Mesenteric fat pad (tissue), 1 donor: ENCODE measurements at places on chromosomes 16 and 17. TPM values are rescaled to one million over a fixed set of nuclear protein-coding genes. Genes with fewer than 3 reads are reported as not detected.

The SLFN5 gene
- 74.8 TPM for total RNA-seq

- DNase-seq = no peak
These were observed 38.8 kb downstream of the TMC6 start for GRCh38 chr17:78089576-78090281.

The CETP gene
- 6.4 TPM for total RNA-seq

DNA sequence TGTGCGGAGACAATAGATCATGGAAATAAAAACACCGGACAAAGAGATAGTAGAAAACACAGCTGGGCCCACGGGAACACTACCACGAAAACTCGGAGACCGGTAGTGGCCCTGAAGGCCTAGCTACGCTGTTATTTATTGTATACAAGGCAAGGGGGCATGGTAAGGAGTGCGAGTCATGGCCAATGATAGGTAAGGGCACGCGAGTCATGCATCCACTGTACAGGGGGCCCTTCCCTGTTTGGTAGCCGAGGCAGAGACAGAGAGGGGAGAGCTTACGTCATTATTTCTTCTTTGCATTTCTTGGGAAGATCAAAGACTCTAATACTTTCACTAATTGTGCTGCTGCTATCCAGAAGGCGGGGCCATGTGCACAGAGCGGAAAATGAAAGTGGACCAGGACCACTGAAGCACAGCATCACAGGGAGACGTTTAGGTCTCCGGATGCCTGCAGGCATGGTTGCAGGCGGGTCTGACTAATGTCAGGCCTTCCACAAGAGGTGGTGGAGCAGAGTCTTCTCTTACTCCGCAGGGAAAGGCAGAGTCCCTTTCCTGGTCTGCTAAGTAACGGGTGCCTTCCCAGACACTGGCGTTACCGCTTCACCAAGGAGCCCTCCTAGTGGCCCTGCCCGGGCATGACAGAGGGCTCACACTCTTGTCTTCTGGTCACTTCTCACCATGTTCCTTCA lies 74.4 kb upstream of the ARL4D start:
- no peak for DNase-seq

The CDIP1 gene
- total RNA-seq = 24.8 TPM
